Foreskin keratinocyte (primary cell): ENCODE measurements at places on chromosomes 6 and 20. TPM values are rescaled to one million over a fixed set of nuclear protein-coding genes. Genes with fewer than 3 reads are reported as not detected.

GRCh38 chr6:137173501-137173900, at the start of gene IL22RA2:
TSS of gene IL22RA2 (minus strand) at chr6:137173644. CDS start at chr6:137161749, 11,895 bp downstream.
- DNase-seq: no peak

GRCh38 chr6:142816031-142816430, 128.9 kb downstream of the HIVEP2 start:
- no peak for DNase-seq

- peak; percentile 57 for DNase-seq
Measured at GRCh38 chr6:74137911-74138310, 441.9 kb downstream of the CD109 start.

DNA sequence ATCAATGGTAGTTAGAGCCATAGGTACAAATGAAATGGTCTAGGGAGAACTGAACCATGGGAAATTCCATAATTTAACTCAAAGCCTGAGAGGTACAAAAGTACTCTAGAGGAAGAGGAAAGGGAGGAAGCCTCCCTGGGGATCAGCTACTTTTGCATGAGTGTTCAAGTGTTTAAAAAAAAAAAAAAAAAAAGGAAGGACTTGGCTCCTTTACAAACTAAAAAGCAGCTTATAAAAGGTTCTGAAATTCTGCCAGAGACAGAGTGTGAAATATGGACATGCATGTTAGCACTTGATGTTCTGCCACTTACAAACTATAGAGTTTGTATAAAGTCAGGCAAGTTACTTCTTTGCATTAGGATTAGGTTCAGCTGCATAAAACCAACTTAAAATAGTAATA, 290.0 kb downstream of the TBC1D7 start:
- DNase-seq: no peak

DNA sequence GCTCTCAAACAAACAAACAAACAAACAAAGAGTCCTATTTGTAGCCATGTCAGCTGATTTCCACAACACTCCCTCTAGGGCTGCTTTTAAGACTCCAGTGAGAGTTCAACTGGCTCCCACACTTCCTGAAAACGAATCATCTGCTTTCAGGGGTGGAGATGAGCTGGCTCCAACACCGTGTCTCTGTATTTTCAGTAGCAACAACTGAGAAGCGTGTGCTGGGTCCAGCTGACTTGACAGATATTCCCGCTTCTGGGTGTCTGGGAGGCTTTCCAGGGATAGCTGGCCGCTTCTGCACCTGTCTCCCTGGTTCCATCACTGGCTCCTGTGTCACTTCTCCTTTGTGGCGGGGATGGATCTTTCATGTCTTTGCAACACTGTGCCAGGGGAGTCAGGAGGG, 272.5 kb upstream of the SOX4 start:
- DNase-seq: peak; percentile 15

DNA sequence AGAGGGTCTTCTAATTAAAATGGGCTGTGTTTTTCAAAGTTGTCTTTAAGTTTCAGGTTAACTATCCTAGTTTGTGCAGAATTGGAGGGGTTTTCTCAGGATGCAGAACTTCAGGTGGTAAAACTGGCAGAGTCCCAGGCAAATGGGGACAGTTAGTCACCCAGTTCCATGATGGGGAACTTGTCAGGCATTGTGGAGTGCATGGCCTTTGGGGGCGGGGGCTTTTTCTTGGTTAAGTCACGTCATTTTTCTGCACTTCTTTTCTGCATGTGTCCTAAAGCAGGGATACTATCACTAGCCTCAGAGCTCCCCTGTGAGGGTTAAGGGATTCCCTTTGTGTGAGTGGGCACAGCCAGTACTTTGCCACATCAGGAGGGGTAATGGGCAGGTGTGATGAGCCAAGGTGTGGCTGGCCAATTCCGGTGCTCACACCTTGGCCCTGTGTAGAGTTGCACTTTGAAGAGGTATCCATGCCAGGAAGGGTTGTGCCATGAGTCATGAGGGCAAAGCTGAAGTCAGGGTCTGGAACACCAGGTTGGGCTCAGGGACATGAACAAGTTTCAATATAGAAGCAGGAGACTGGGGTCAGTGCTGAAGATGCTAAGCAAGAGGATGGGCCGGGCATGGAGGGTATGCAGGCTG, 126.0 kb upstream of the RREB1 start:
- peak; percentile 37 for DNase-seq

- DNase-seq: no peak
Measured at GRCh38 chr6:169185011-169185521, 68.6 kb downstream of the THBS2 start.

- no peak for DNase-seq
Measured at GRCh38 chr20:10412591-10413408, 21.2 kb downstream of the MKKS start.

GRCh38 chr6:130932438-130932837, 105.2 kb downstream of the SMLR1 start:
- DNase-seq: no peak

DNA sequence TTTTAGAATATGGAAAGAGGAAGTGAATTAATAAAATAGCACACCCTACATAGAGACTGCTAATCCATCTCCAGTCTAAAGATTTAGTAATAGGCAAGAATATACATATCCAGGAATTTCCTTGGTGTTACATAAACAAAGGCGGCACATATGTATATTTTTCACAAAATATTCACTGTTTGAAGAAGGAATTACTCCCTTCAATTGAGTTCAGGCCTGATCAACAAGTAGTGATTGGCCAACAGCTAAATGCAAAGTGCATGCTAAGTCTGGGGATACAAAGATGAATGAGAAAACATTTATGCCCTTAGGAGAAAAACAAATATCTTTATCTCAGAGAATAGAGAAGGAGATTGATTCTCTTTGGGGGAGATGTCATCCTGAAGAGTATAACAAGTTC, 6.5 kb upstream of the HCRTR2 start:
- DNase-seq: no peak

- no peak for DNase-seq
Measured at GRCh38 chr6:137840252-137840651, 26.8 kb upstream of the TNFAIP3 start.

GRCh38 chr20:39538317-39538716, 576.2 kb downstream of the DHX35 start:
- DNase-seq: no peak

DNA sequence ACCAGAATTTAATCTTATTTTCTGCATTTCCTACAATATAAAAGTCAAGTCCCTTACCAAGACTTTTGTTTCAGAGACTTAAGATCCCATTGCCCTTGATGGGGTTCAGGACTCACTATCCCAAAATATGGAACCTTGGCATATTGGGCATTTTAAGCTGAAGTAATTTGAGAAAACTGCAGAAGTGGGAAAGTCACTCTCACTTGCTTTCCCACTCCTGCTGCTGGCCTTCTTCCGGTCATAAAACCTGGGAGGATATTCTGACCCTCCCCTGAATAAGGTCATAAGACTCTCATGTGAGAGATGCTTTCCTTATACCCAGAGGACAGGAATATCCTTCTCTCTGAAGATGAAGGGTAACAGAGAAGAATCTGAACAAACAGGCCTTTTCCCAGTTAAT, 92.8 kb upstream of the IFNGR1 start:
- no peak for DNase-seq

- DNase-seq: no peak
Measured at GRCh38 chr6:53928641-53929040, 133.8 kb downstream of the LRRC1 start.

GRCh38 chr20:36895036-36895435, 19.1 kb downstream of the TLDC2 start:
- no peak for DNase-seq

- no peak for DNase-seq
Measured at GRCh38 chr20:33828967-33829560, 17.9 kb downstream of the CHMP4B start.

- DNase-seq: no peak
Measured at GRCh38 chr6:43129434-43130194, 41.5 kb upstream of the SRF start.

GRCh38 chr6:99530627-99531026, 15.4 kb upstream of the USP45 start:
- DNase-seq: no peak

- no peak for DNase-seq
Measured at GRCh38 chr6:37238381-37238780, 19.2 kb upstream of the TBC1D22B start.

DNA sequence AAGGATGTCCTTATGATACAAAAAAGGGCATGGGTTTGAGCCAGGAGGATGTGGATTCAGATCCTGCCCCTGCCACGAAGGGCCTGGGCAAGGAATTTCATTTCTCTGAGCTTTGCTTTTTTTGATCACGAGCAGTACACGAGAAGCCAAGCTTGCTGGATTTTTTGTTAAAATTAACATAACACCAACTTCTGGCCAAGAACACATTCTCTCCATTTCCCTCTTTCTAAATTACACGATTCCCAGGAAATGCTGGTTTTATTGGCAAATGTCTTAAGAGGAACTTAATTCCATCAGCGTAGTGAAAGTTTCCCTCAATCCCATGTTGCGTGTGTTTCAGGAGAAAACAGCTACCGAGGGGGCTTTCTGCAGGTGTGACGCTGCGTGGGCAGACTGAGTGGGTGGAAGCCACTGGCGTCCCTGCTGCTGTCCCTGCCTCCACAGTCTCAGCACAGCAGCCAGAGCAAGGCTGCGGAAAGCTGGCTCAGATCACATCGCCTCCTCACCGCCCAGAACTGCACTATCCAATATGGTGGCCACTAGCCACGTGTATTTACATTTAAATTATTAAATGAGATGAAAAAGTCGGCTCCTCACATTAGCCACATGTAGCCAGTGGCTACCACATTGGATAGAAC, 120.8 kb upstream of the INSM1 start:
- DNase-seq: no peak

DNA sequence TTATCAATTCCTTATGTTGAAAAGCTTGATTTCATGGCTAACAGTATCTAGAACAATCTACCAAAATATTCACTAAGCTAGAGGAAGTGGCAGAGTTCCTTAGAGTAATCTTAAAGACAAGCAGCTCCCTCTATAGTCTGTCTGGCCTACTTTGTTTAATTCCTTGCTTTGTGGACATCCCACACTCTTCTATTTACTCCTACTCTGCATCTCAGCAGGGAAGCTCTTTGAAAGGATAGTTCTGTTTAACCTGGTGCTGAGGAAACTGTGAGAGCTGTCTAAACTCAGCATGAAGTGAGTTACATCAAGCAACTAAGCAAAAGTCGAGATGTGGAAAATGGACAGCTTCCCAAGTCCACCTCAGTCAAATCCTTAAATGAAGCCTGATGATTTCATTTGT, 4.3 kb downstream of the REV3L start:
- peak; percentile 59 for DNase-seq

DNA sequence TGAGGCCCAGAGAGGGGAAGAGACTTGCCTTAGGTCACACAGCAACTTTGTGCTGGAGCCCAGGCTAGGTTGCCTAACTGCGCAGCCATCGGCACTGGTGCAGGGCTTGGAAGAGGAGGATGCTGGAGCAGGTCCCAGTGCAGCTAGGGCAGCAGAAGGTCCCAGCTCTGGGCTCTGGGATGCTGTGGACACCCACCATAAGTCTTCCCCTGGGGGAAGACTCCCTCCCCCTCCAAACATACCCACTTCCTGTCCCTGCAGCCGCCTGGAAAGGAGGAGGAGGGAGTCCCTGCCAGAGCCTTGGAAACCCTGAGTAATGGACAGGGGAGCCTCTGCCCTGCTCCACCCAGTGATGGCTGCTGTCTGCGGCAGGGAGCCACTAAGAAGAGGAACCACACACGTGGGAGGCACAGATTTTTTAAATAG, 93.6 kb downstream of the NCR2 start:
- no peak for DNase-seq

GRCh38 chr20:15806105-15806504, 767.1 kb downstream of the KIF16B start:
- no peak for DNase-seq

DNA sequence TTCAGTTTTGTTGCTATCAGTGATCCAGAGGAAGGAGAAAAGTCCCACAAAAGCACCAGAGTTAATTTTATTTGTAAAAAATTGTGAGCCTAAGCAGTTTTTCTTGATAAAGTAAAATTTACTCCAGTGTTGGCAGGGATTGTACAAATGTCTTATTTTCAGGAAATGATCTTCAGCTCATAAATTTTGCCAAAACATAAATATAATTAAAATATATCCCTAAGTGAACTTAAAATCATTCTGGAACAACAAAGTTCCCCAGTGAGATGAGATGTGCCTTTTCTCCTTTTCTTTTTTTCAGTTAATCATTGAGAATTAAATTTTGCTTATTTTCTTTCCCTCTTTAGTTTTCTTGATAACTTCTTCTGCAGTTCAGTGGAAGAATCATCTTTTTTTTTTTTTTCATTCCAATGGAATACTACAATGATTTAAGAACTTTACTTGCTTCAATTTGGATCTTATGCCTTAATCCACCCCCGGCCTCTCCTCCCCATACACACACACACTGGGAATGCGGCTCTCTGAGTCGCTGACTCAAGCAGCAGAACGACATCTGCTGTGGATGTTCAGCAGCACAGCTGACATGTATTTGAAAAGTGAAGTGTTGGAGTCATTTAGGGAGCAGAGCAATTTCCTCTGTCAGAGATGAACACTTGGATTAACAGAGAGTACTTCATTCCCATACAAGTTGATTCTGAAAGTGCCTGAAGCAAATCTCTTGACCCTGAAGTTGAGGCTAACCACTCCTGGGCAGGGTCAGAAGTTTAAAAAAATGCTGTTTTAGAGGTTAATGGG, 27.7 kb upstream of the LAMA4 start:
- DNase-seq: peak; percentile 61

- peak; percentile 79 for DNase-seq
Measured at GRCh38 chr6:163309491-163310026, 105.0 kb upstream of the QKI start.

GRCh38 chr6:166553563-166554271, 32.8 kb downstream of the RAMACL start:
- peak; percentile 69 for DNase-seq

GRCh38 chr6:105804424-105804823, 281.7 kb upstream of the PRDM1 start:
- DNase-seq: peak; percentile 68

DNA sequence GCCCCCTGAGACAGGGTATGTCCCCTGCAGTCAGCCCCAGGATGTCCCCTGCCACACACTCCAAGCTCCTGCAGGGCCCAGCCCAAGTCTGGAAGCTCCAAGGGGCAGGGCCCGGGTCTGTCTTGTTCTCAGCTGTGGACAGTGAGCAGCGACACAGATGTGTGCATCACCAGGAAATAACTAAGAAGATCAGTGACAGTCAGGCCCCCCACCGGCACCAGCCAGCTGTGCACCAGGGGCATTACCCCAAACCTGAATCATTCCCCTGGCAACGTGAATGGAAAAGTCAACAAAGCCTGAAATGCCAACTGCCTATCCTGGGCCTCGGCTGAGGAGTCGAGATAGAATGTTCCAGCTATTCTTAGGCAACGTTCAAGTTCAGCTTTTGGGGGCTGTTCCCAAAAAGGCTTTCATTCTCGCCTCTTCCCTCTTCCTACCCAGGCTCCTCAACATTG, 105.0 kb downstream of the PREX1 start:
- DNase-seq: no peak

GRCh38 chr6:44029444-44030185, 97.6 kb downstream of the MRPL14 start:
- no peak for DNase-seq

Gene CTCFL
- polyA plus RNA-seq: not detected in 2 replicates

Gene CEP162
- polyA plus RNA-seq: 2.0 and 2.1 TPM in 2 replicates

Gene IL17F
- polyA plus RNA-seq: not detected in 2 replicates

Gene MYLK4
- 0.08 and 0.09 TPM in 2 replicates for polyA plus RNA-seq

Gene RIPPLY2
- 1.5 and 2.2 TPM in 2 replicates for polyA plus RNA-seq

Gene CDK5RAP1
- polyA plus RNA-seq: 40.2 and 47.7 TPM in 2 replicates

Gene PERP
- polyA plus RNA-seq: 213 and 260 TPM in 2 replicates

Gene HDAC2
- 75.9 and 92.2 TPM in 2 replicates for polyA plus RNA-seq

Gene IER3
- polyA plus RNA-seq: 343 and 439 TPM in 2 replicates

Gene PDCD2
- 83.6 and 89.1 TPM in 2 replicates for polyA plus RNA-seq

Gene TCF21
- not detected in 2 replicates for polyA plus RNA-seq

Gene C6orf118
- polyA plus RNA-seq: not detected in 2 replicates

Gene POM121L2
- polyA plus RNA-seq: not detected in 2 replicates

Gene ANKRD66
- not detected in 2 replicates for polyA plus RNA-seq

Gene KHDC1L
- 0.11 and 0.14 TPM in 2 replicates for polyA plus RNA-seq

Gene SRSF12
- polyA plus RNA-seq: 0.30 and 0.33 TPM in 2 replicates
